ENCODE measurements at places on chromosomes 16 and 17. TPM values are rescaled to one million over a fixed set of nuclear protein-coding genes. Genes with fewer than 3 reads are reported as not detected.

DNA sequence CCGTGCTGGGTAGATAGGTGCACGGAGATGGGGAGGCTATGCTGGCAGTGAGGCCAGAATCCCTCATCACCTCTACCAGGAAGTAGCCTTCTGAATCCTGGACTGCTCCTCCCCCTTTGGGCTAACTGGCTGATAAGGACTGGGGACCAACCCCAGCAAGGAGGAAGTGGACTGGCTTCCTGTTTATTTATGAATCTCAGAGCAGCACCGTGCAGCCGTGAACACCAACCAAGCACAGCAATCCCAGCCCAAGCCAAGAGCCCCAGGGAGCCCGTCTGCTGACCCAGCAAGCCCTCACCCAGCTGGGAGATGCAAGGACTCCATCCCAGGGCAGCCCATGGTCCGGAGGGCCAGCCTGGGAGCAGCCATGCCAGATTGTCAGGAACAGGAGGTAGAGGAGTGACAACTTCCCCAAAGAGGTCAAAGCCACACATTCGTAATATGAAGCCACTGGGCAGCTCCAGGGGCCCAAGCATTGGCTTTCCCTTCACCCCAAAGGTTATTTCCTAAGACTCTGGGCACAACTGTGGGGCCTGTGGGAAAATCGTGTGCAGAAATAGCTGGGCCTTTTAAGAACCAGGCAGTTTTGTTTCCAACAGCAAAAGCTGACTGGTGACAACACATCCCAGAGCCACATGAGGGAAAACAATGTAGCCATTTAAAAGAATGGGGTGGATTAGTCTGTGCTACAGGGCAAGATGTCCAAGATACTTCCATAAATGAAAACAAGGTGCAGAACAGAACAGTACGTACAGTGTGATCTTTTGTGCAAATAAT is 23.9 kb downstream of the PHB1 start:
- no peaks in the 10 kb centered on the region for H3K36me3 ChIP-seq
- H3K27ac ChIP-seq: peak overlapping the region; percentile 37
- no peaks in the 10 kb centered on the region for H3K27me3 ChIP-seq
- no peak overlapping the region for H3K4me3 ChIP-seq
- DNase-seq: no peak
- H3K4me1 ChIP-seq: peaks cover 20% of the 10 kb centered on the region

DNA sequence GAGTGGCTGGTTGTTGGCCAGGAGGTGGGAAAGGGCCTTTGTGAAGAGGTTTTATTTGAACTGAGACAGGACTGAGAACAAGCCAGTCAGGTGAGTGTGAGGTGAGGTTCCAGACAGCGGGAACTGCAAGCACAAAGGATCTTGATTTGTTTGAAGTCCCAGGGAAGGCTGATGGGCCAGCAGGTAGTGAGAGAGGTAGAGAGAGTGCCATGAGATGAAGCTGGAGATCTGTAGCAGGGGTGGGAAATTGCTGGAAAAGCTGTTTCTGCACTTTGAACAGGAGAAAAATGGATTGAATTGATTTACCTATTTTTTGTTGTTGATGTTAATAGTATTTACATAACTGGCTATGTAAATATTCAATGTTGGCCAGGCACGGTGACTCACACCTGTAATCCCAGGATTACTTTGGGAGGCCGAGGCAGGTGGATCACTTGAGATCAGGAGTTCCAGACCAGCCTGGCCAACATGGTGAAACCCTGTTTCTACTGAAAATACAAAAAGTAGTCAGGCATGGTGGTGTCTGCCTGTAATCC is 7.7 kb upstream of the DCTPP1 start:
- H3K4me1 ChIP-seq: no peaks in the 10 kb centered on the region
- H3K4me3 ChIP-seq: no peak overlapping the region
- no peak overlapping the region for H3K27ac ChIP-seq
- H3K27me3 ChIP-seq: no peaks in the 10 kb centered on the region

- no peak overlapping the region for H3K4me3 ChIP-seq
- H3K4me1 ChIP-seq: no peaks in the 10 kb centered on the region
- DNase-seq: no peak
- H3K27me3 ChIP-seq: no peaks in the 10 kb centered on the region
These were observed 37.1 kb upstream of the NOL11 start for GRCh38 chr17:67680445-67681224.

GRCh38 chr16:2194166-2194834 is 2.1 kb downstream of the CASKIN1 start:
- H3K4me1 ChIP-seq: peaks cover 18% of the 10 kb centered on the region
- no peak for DNase-seq
- H3K27ac ChIP-seq: no peak overlapping the region
- H3K27me3 ChIP-seq: peaks cover 11% of the 10 kb centered on the region

DNA sequence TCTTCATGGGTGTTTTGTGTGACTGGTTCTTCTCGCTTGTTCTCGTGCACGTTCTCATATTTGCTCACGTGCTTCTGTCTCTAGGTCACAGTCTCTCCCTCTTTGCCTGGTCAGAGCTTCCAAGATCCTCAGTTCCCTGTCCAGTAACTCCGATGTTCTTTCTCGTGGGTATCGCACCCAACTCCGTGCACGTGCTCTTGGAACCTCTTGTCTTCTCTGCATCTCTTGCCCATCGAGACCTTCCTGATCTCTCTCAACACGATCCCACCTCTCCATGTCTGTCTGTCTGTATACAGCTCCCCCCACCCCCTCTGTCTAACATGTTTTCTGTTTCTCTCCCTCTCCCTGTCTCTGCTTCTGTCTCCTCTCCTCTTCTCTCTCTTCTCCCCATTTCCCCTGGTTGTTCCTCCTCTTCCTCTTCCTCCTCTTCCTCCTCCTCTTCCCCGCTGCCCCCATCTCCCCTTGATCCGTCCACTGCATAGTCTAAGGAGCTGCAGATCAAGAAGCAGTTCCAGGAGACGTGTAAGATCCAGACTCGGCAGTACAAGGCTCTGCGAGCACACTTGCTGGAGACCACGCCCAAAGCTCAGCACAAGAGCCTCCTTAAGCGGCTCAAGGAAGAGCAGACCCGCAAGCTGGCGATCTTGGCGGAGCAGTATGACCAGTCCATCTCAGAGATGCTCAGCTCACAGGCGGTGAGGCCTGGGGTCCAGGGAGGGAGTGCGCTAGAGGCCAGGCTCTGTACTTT is 6.1 kb downstream of the HIRIP3 start:
- H3K36me3 ChIP-seq: peaks cover 66% of the 10 kb centered on the region
- no peak overlapping the region for H3K27ac ChIP-seq
- H3K4me3 ChIP-seq: no peak overlapping the region
- peaks cover 7% of the 10 kb centered on the region for H3K4me1 ChIP-seq
- no peaks in the 10 kb centered on the region for H3K27me3 ChIP-seq
- no peak for DNase-seq

GRCh38 chr16:78694414-78694813 is 595.0 kb downstream of the WWOX start:
- H3K27me3 ChIP-seq: no peaks in the 10 kb centered on the region
- H3K4me1 ChIP-seq: peaks cover 7% of the 10 kb centered on the region
- no peak overlapping the region for H3K4me3 ChIP-seq
- DNase-seq: no peak
- H3K27ac ChIP-seq: no peak overlapping the region

DNA sequence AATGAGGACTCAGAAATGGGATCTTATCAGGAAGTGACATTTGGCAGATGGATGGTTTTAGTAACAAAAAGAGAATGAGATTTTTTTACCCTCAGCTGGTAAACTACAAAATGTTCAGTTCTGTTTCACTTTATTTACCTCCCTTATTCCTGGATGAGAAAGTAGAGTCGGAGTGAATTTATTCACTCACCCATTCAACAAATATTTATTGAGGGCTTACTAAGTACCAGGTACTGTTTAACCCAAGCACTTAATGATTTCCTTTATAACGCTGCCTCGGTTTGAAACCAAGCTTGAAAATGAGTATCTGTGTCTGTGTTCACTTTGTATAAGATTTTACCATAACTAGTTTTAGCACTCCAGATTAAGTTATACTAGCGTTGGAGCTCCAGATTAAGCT is 38.1 kb downstream of the CDRT15 start:
- H3K27me3 ChIP-seq: no peaks in the 10 kb centered on the region
- no peak for DNase-seq
- H3K27ac ChIP-seq: no peak overlapping the region
- H3K4me3 ChIP-seq: no peak overlapping the region
- H3K4me1 ChIP-seq: peaks cover 26% of the 10 kb centered on the region

GRCh38 chr16:2791174-2791573 is 3.8 kb upstream of the PRSS33 start:
- no peak overlapping the region for H3K27ac ChIP-seq
- H3K27me3 ChIP-seq: no peaks in the 10 kb centered on the region
- H3K4me3 ChIP-seq: no peak overlapping the region

DNA sequence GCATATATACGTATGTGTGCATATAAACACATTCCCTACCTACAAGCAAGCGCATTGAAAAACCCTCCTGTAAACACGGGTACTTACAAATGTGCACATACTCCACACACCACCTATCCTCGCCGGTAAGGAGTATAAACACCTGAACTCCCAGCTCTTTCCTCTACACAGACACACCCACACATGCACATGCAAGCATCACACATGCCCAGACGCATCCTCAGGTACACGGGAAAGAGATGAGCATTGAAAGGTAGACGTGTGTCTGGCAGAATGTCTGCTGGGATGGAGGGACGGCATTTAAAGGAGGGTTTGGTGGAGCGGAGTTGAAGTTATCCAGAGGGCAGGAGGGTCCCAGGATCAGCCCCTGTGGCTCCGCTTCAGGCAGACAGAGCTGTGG is 4.7 kb upstream of the SMTNL2 start:
- H3K27me3 ChIP-seq: no peaks in the 10 kb centered on the region
- H3K4me3 ChIP-seq: no peak overlapping the region
- peaks cover 11% of the 10 kb centered on the region for H3K4me1 ChIP-seq
- H3K27ac ChIP-seq: no peak overlapping the region
- H3K36me3 ChIP-seq: no peaks in the 10 kb centered on the region

DNA sequence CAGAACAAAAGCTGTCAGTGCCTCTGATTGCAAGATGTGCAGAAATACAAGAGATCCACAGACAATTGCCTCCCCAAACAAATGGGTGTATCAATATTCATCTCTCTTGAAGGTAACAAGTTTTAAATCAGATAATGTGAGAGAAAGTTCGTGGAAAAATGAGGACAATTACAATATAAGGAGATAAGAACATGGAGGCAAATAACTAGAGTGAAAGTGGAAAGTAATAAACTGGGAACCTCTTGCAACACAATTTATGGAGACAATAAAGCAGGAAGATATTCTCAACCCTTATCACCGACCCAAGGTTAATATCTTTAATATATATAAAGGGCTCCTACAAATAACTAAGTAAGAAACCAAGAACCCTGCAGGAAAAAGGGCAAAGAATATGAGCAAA is 14.2 kb upstream of the KRT19 start:
- H3K27ac ChIP-seq: no peak overlapping the region
- peaks cover 6% of the 10 kb centered on the region for H3K4me1 ChIP-seq
- H3K36me3 ChIP-seq: no peaks in the 10 kb centered on the region
- no peak overlapping the region for H3K4me3 ChIP-seq
- DNase-seq: no peak

DNA sequence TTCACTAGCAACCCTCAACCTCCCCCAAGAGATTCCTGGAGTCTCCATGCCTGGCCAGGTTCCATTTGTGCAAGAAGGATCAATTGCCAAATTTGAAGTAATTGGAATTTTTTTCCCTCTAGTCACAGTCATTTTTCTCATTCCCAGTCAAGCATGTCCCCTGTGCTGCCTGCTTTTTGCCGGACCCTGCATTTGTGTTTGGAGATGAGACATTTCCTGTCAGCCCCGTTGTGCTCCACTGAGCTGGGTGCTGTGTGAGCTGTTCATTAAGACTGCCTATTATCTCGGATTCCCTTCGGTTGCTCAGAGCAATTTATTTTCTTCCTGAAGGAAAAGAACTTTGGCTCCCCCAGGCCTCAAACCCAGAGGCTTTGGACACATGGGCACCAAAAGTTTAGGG is 201.0 kb upstream of the NLRP1 start:
- no peaks in the 10 kb centered on the region for H3K4me1 ChIP-seq
- H3K4me3 ChIP-seq: no peak overlapping the region

The KRTAP4-3 gene
- total RNA-seq: not detected

The CLEC3A gene
- total RNA-seq: not detected

The CCL2 gene
- total RNA-seq: 15.2 TPM

The SEPTIN1 gene
- 3.7 TPM for total RNA-seq

The SMARCD2 gene
- total RNA-seq: 146 TPM

The ATP2A3 gene
- total RNA-seq: 15.5 TPM

The CLEC18A gene
- total RNA-seq: 1.2 TPM

The TEX19 gene
- not detected for total RNA-seq

The CNGB1 gene
- total RNA-seq: not detected

The MT2A gene
- total RNA-seq: 661 TPM

The SULT1A3 gene
- total RNA-seq: 10.8 TPM

Measured in vagina (tissue), 2 donors.